ENCODE measurements at places on chromosomes 7 and 10.

- peak; percentile 66 for DNase-seq
Observed at GRCh38 chr10:3452173-3452626, 279.6 kb upstream of the PITRM1 start.

DNA sequence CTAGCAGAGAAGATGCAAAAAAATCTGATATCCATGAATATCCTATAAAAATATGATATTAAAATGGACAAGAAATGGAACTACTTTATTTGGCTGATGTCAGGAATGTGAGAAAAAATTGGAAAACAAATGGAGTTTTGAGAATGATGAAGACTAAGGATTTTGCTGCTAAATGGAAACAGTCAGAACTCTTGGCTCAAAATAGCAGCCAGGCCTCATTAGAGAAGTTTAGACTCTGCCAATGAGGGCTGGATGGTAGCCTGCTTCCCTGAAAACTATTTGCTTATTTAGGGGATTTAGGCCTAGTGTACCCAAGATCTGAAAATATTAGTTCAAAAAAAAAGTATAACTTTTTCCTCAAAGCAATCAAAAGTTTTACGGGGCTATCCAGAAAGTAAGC is 458.5 kb downstream of the TFEC start:
- DNase-seq: no peak

DNA sequence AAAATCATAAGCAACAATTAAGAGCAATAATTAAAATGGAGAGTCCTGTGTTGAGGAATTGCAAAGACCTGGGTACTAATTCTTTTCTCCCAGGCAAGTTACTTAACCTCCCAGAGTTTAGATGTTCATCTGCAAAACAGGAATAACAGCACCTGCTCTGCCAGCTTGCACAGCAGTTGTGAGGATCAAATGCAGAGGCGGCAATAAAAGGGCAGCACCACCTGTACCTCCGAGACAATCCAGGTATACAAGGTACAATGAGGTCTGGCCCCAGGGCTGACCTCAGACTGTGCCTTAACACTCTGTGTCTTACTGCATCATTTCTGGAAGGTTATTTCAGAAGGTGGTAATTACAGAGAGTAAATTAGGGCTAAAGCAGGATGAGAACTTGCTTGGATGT is 14.5 kb upstream of the FAM204A start:
- no peak for DNase-seq

- DNase-seq: peak; percentile 75
Observed at GRCh38 chr7:101743241-101743994, 74.0 kb upstream of the CUX1 start.

DNA sequence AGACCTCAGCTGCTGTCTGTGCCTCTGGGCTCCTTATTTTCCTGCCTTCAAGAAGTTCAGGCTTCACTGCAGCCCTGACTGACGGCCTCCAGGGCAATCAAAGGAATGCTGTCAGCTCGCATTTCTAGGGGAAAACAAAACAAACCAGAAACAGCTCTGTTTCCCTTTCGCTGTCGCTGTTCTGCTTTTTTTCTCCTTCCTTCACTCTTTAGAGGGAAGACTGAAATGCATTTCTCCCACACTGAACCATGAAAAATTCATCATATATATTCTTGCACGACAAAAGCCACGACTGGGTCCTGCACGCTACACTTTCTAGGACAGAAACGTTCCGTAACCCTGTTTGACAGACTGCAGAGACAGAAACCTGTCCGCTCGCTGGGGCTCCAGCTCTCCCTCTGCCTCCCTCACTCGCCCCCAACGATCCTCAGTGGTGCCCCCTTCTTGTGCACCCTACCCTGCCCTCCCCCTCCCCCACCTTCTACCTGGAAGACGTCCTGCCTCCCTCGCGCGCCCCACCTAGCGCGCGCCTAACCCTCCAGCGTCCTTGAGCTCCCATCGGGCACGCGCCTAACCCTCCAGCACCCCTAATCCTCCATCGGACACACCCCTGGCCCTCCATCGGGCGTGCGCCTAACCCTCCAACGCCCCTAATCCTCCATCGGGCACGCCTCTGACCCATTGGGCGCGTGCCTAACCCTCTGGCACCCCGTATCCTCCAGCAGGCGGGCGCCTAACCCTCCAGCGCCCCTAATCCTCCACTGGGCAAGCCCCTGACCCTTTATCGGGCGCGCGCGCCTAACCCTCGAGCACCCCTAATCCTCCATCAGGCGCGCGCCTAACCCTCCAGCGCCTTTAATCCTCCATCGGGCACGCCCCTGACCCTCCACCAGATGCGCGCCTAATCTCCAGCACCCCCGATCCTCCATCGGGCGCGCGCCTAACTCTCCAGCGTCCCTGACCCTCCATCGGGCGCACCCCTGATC is 37.1 kb downstream of the SVOPL start:
- DNase-seq: peak; percentile 71

Data from renal pelvis (tissue), 12 donors.